ENCODE measurements at places on chromosomes 4 and X. TPM values are rescaled to one million over a fixed set of nuclear protein-coding genes. Genes with fewer than 3 reads are reported as not detected.

Gene HAND2
- total RNA-seq: not detected

DNA sequence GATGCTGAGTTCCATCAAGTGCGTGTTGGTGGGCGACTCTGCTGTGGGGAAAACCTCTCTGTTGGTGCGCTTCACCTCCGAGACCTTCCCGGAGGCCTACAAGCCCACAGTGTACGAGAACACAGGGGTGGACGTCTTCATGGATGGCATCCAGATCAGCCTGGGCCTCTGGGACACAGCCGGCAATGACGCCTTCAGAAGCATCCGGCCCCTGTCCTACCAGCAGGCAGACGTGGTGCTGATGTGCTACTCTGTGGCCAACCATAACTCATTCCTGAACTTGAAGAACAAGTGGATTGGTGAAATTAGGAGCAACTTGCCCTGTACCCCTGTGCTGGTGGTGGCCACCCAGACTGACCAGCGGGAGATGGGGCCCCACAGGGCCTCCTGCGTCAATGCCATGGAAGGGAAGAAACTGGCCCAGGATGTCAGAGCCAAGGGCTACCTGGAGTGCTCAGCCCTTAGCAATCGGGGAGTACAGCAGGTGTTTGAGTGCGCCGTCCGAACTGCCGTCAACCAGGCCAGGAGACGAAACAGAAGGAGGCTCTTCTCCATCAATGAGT is 46.6 kb downstream of the RHOH start:
- no peaks in the 10 kb centered on the region for H3K36me3 ChIP-seq
- no peak for DNase-seq
- no peak overlapping the region for H3K27ac ChIP-seq
- peaks cover 9% of the 10 kb centered on the region for H3K4me1 ChIP-seq

DNA sequence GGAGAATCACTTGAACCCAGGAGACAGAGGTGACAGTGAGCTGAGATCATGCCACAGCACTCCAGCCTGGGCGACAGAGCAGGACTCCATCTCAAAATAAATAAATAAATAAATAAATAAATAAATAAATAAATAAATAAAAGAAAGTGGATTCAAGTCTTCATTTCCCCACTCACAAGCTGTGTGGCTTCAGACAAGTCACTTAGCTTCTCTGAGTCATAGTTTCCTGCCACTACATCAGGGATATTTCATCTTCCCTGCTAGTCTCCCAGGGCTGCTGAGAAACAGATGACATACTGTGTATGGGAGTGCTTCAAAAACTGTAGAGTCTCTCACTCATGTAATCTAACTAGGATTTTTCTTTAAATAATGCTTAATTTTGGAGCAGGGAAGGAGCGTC is 37.2 kb downstream of the TBC1D9 start:
- peaks cover 5% of the 10 kb centered on the region for H3K4me1 ChIP-seq
- no peaks in the 10 kb centered on the region for H3K36me3 ChIP-seq
- no peak overlapping the region for H3K27ac ChIP-seq
- no peaks in the 10 kb centered on the region for H3K27me3 ChIP-seq
- no peak overlapping the region for H3K4me3 ChIP-seq

Gene GBA3
- not detected for total RNA-seq

Gene PALLD
- 30.2 TPM for total RNA-seq

GRCh38 chr4:1109333-1109732 is 4.0 kb downstream of the RNF212 start:
- H3K27me3 ChIP-seq: peaks cover 9% of the 10 kb centered on the region
- no peak overlapping the region for H3K27ac ChIP-seq
- no peak for DNase-seq
- peaks cover 4% of the 10 kb centered on the region for H3K4me1 ChIP-seq

Gene LRP2BP
- total RNA-seq: 0.28 TPM

DNA sequence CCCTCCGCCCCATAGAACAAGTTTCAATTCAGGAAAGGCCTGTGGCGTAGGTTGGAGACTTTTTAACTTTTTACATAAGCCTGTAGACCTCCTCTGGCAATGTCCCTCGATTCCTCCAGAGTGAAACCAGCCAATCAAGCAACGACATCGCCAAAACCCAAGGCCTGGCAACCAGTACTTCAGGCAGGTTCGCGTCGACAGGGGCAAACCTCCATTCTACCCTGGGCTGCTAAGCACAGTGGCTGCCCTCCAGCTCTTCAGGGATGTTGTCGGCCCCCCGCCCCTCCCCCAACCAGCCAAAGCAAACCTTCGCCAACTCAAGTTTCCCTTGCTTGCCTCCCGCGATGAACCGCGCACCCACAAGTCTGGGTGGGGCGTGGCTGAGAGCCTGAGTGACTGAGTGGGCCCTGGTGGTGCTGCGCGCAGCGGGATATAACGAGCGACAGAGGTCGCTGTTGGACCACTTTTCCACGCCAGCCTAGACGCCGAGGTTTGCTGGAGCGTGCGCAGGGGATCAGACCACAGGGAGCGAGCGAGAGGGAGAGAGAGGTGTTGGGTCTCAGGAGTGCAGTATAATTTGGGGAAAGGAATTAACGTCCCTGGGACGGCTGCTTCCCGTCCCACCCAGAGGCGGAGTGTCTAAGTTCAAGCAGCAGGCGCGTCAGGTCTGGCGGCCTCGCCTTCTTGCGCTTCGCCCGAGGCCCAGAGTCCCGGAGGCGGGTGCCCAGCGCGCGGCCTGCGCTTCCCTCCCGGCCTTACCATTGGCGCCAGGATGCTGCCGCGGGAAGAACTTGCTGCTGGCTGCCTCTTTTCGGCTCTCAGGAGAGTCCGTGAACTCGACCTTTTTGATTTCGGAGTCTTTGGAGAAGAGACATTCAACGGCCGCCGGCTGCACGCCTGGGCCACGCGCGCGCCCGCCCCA is 9.0 kb upstream of the PITX2 start:
- H3K27me3 ChIP-seq: peaks cover 99% of the 10 kb centered on the region
- H3K27ac ChIP-seq: no peak overlapping the region
- no peaks in the 10 kb centered on the region for H3K36me3 ChIP-seq
- peak overlapping the region; percentile 83 for H3K4me3 ChIP-seq

DNA sequence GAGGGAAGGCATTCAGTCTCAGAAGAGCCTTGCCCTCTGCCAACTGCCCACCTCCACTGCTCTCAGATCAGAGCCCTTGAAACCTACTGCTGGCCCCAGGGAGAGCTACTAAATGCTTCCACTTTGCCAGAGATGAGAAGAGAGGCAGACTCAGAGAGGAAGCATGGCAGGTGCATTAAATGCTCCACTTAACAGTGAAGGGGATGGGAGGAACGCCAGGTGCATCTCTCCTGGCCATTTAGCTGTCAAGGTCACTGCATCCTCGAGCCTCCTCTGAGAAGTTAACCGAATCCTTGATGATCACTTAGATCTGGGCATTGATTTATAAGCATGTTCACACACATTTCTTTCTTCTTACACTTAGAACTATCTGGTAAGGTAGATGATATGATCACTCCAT is 15.0 kb downstream of the TRPC5 start:
- DNase-seq: no peak
- H3K36me3 ChIP-seq: no peaks in the 10 kb centered on the region
- H3K4me3 ChIP-seq: no peak overlapping the region
- H3K27ac ChIP-seq: no peak overlapping the region
- H3K27me3 ChIP-seq: no peaks in the 10 kb centered on the region

- no peaks in the 10 kb centered on the region for H3K27me3 ChIP-seq
- no peak overlapping the region for H3K27ac ChIP-seq
- H3K4me1 ChIP-seq: no peaks in the 10 kb centered on the region
- no peaks in the 10 kb centered on the region for H3K36me3 ChIP-seq
- no peak overlapping the region for H3K4me3 ChIP-seq
- no peak for DNase-seq
Measured at GRCh38 chr4:108486046-108486445, 134.3 kb upstream of the RPL34 start.

Gene PABPC4L
- total RNA-seq: 4.6 TPM

DNA sequence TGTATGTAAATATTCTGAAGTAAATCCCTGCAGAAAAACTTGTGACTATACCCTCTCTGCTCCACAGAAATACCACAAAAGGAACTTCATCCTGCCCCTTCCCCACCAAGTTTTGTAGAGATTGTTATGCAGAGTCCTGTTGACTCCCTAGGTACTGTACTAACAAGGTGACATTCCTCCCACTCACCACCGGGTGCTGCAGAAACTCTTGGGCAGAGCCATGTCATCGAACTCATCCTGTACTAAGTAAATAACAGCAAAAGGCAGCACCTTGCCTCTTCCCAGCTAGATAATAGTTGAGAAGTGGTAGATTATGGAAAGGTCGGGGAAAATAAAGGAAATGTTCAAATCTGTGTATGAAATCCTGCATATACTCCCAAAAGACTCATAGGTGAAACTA is 233.3 kb downstream of the STPG2 start:
- H3K36me3 ChIP-seq: no peaks in the 10 kb centered on the region
- no peak overlapping the region for H3K4me3 ChIP-seq
- H3K27me3 ChIP-seq: no peaks in the 10 kb centered on the region
- peak; percentile 75 for DNase-seq
- no peaks in the 10 kb centered on the region for H3K4me1 ChIP-seq
- H3K27ac ChIP-seq: no peak overlapping the region

Gene NHS
- total RNA-seq: 8.2 TPM

DNA sequence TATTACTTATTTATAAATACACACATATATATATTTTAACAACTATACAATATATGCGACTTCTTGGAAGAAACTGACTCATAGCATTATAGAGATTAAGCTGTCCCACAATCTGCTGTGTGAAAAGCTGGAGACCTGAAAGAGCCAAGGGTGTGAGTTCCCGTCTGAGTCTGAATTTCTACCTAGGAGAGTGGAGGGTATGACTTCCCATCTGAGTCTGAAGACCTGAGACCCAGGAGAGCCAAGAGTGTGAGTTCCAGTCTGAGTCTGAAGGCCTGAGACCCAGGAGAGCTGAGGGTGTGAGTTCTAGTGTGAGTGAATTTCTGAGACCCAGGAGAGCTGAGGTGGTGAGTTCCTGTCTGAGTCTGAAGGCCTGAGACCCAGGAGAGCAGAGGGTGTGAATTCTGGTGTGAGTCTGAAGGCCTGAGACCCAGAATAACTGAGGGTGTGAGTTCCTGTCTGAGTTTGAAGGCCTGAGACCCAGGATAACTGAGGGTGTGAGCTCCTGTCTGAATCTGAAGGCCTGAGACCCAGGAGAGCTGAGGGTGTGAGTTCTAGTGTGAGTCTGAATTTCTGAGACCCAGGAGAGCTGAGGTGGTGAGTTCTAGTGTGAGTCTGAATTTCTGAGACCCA is 8.9 kb upstream of the P2RY8 start:
- H3K27me3 ChIP-seq: no peaks in the 10 kb centered on the region
- no peak overlapping the region for H3K4me3 ChIP-seq
- no peaks in the 10 kb centered on the region for H3K4me1 ChIP-seq
- H3K36me3 ChIP-seq: no peaks in the 10 kb centered on the region
- DNase-seq: no peak

DNA sequence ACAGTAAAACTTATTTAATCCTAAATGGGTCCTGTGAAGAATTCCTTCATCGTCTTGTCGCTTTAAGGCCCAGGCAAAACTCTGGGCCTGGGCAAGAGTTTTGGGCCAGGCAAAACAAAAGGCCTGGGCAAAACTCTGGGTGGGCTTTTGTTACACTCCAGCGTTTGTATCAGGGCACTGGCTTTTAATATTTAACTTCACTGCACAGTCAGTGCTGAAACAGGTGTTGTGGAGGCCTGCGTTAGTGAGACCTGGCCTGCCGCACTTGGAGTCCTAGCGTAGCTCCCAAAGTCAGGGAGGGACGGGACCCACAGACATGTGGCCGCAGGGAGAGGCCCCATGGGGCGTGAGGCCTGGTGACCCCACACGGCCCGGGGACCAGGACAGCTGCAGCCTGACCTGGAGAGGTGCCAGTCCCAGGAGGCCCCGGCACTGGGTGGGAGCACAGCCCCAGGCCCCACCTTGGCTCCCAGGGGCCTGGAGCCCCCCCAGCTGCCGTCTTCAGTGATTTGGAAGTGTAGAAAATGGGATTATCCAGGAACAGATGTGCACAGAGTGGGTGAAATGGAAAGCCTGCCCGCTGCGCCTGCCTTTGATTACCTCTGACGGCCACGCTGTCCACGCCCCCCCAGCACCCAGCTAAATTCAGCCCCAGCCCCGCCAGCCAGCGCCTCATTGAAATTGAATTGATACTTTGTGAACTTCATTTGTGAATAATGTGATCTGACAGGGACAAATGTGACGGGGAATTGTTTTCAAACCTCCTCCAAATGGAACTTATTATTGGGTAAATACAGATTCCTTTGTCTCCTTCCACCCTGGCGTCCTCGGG is 132.9 kb upstream of the NKX1-1 start:
- H3K36me3 ChIP-seq: no peaks in the 10 kb centered on the region
- H3K4me3 ChIP-seq: no peak overlapping the region
- H3K27me3 ChIP-seq: no peaks in the 10 kb centered on the region
- H3K27ac ChIP-seq: no peak overlapping the region
- DNase-seq: no peak
- no peaks in the 10 kb centered on the region for H3K4me1 ChIP-seq

DNA sequence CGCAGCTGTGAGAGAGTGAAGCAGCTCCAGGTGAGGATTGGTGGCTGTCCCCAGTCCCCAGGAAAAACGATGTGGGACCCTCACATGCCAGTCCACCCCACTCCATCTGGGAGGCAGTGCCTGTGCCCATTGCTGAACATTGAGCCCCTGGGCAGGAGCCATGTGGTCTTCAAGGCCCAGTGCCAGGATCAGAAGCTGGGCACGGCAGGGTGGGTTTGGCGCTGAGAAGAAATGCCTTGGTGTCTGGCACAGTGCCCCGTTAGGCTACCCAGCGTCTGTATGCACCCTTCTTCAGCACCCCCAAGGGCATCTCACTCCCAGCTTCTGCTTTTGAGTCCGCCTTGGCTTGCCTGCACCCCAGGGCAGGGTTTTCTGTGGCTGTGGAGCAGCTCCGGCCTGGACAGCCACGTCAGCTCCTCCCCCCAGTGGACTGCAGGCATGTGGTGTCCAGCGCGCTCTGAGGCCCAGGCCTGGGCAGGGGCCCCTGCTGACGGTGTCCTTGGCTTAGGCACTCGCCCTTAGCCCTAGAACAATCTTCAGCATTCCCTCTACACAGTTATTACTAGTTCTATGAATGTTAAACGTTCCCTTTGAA is 28.6 kb downstream of the RGS12 start:
- H3K36me3 ChIP-seq: no peaks in the 10 kb centered on the region
- no peaks in the 10 kb centered on the region for H3K27me3 ChIP-seq
- no peak overlapping the region for H3K4me3 ChIP-seq

Gene NAA11
- not detected for total RNA-seq

GRCh38 chr4:139286186-139286698 is 6.2 kb upstream of the MGARP start:
- H3K27ac ChIP-seq: no peak overlapping the region
- H3K4me1 ChIP-seq: no peaks in the 10 kb centered on the region
- DNase-seq: no peak
- H3K4me3 ChIP-seq: no peak overlapping the region
- H3K27me3 ChIP-seq: peaks cover 10% of the 10 kb centered on the region

Data from GM23338 (cell line).